ENCODE measurements at places on chromosomes 16 and 17.

- no peak for DNase-seq
These were observed 31.8 kb downstream of the C16orf82 start for GRCh38 chr16:27098366-27099049.

DNA sequence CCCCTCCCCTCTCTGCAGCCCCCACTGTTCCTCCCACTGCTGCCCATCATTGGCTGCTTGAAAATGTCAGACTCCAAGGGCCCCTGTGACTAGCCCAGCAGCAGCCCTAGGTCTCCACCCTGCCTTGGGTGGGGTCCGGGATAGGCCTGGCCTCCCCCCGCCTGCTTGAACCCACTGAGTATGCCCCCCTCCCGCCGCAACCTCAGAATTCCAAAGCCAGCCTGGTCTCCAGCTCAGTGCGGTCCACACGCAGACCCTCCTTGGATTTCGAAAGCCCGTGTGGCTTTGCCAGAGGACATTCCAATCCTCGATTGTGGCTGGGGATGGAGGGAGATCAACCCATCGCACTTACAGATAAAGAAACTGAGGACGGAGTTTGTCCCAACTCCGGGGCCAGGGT is 6.4 kb downstream of the DPEP1 start:
- no peak for DNase-seq

DNA sequence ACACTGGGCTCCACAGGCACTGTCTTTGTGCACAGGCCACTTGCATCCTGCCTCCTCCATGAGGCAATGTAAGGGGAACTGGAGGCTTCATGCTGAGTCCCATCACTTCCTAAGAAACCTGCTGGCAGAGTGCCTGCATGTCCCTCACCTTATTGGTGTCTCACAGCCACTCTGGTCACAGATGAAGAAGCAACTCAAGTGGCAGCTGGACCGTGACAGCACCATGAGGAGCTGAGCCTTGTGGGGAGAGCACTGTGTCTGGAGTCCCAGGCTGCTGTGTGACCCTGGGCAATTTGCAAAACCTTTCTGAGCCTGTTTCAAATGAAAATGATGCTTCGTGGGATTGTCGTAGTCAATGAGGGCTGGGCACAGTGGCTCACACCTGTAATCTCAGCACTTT is 19.5 kb downstream of the ANKRD40 start:
- no peak for DNase-seq

DNA sequence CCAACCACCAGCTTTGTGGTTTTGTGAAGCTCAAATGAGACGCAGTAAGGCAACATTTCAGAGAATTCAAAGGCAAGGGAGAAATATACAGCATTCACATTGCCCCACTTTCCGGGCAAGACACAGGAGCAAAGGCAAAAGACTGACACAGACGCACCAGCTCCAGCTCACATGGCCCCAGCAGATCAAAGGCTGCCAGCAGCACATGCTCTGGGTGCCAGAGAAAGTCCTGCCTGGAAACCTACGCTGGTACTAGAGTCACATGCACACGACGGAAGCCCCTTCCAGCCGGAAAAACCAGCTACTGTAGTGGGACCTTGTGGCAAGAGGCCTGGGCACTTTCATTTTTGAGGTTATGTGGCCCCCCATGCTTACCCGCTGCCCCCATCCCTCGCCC is 50.1 kb downstream of the GTF3C1 start:
- no peak for DNase-seq

DNA sequence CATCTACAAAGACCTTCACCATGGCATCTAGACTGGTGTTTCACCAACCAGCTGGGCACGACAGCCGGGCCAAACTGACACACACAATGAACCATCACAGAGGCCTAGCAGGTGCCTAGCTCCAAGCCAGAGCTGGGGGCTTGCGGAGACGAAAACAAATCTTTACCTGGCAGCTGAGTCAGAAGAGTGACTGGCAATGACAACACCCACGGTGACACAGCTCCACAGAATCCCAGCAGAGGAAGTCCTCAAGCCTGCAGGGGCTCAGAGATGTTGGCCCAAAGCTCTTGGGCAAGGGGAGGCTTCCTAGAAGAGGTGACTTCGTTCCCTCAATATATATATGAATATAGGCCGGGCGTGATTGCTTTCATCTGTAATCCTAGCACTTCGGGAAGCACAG is 5.1 kb downstream of the MMP25 start:
- no peak for DNase-seq

DNA sequence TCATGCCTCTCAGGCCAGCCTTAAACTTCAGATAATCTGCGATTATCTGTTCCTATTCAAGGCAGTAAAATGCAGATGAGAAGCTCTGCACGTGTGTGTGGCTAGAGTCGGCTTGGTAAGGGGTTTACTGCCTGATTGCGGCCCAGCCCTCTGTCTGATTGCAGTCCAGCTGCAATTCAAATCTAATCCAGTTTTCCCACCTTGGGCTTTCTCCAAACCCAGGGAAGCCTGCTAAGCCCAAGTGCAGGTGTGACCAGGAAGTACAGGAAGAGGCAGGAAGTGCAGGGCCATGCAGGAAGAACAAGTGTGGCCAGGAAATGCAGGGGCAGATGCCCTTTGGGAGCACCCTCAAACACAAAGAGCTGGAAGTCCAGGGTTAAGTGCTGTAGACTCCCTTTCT is 314.9 kb downstream of the CEP112 start:
- DNase-seq = no peak
